ENCODE measurements at places on chromosomes 3 and 15.

DNA sequence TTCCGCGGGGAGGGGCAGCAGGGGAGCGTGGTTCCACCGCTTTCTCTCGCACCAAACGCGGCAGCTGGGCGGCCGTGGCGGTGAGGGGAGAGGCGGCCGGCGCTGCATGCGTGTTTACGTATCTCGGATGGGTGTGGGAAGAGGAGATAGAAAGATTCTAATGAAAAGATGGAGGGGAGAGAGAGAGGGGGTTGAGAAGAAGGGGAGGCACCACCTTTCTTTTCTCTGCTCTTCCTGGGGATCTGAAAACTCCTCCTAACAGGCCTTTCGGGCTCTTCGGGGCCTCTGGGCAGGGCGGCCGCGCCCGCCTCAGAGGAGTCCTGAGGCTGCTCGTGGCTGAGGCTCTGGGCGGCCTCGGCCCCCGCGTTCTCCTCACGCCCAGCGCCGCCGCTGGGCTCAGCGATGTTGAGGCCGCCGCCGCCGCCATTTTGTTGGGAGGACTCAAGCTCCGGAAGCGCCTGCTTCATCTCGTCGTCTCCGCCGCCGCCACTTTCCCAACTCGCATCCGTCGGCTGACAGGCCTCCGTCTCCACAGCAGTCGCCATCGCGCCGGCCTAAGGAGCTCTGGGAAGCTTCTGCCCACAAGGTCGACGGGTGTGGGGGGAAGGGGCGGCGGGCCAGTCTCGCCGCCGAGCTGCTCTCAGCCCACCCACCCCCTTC is 473 bp downstream of the TASOR start:
- peak; percentile 76 for DNase-seq

- no peak for DNase-seq
These were observed 64.4 kb downstream of the STRIT1 start for GRCh38 chr3:155229086-155229485.

- DNase-seq, result no peak
These were observed 43.1 kb upstream of the TRPC1 start for GRCh38 chr3:142680710-142681109.

- DNase-seq, result no peak
These were observed 58.2 kb downstream of the FMN1 start for GRCh38 chr15:33136353-33136752.

DNA sequence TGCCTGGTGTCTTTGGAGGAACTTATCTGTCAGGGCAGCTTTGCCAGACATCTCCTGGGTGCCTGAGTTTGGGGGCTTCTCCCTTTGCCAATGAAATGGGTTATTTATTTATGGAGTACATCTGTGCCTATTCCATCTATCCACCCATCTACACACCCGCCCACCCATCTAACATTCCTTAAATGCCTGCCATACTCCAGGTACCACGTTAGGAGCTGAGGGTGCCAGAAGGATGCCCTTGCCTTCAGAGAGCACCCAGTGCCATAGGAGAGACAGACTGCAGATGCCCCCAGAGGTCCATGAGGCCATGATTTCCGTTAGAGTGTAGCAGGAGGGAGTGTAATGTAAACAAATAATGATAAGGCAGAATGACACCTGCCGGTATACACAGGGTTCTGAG is 21.8 kb upstream of the KIF23 start:
- peak; percentile 42 for DNase-seq

- no peak for DNase-seq
These were observed 54.4 kb upstream of the WNT5A start for GRCh38 chr3:55541456-55541855.

DNA sequence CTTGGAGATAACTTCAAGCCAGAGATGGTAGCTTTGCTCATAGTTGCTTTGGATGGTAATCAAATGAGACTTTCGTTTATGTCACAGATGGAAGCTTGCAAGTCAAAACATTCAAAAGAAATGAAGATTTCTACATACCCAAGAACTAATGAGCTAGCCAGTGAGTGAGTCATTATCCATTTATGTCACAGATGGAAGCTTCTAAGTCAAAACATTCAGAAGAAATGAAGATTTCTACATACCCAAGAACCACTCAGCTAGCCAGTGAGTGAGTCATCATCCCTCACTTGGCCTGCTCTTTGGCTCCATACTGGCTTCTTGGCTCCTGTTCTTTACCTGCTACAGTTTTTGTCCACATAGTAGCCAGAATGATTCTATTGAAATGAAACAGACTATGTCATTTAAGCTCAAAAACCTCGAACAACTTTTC is 559.8 kb upstream of the CBLB start:
- no peak for DNase-seq

- no peak for DNase-seq
These were observed 28.9 kb downstream of the CDAN1 start for GRCh38 chr15:42707873-42708544.

GRCh38 chr3:78825858-78826215 is 942.0 kb downstream of the ROBO1 start:
- no peak for DNase-seq

DNA sequence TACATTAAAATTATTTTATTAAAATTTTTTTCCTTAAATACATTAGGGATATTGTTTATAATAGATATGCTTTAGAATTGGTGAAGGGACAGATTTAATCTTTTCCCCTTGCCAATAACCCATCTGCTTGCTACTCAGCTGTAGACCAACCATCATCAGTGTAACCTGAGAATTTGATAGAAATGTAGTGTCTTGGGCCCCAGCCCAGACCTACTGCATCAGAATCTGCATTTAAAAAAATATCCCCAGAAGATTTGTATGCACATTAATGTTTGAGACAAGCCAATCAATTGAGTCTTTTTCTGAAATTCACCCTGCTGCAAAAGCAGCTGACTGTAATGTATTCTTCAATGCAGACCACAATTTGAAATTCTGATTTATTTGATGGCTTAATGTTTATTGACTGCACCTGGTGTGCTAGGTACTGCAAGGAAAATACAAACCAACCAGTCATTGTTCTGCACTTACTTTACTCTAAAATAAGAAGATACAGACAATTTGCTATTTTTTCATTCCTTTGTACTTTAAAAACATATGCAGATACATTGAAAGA is 190.7 kb upstream of the SGO1 start:
- no peak for DNase-seq

DNA sequence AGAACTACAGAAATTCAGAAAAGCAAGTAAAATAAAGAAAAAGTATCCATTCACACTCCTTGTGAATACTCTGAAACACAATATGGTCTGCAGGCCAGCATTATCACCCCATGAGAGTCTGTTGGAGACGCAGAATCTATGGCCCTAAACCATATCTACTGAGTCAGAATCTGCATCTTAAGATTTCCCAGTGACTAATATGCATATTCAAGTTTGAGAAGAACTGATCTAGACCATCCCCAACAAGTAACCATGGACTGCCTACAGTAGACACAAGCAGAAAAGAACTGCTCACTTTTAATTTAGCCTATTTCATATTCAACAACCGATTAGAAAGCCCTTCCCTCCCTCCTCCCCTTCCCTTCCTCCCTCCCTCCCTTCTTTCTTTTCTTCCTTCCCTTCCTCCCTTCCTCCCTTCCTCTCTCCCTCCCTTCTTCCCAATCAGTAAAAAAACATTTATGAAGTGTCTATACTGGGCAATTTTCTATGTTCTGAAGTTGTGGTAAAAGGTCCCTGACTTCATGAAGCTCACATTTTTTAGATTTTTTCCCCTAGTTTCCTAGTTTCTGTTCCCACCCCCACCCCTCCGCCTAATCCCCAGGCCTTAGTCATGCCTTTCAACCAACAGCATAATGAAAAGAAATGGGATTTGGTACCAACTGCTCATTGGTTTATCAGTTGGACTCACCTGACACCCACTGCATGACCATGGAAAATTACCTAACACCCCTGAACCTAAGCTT is 125.2 kb downstream of the CNTN3 start:
- no peak for DNase-seq

GRCh38 chr3:10255835-10256234 is 7.6 kb downstream of the TATDN2 start:
- no peak for DNase-seq

DNA sequence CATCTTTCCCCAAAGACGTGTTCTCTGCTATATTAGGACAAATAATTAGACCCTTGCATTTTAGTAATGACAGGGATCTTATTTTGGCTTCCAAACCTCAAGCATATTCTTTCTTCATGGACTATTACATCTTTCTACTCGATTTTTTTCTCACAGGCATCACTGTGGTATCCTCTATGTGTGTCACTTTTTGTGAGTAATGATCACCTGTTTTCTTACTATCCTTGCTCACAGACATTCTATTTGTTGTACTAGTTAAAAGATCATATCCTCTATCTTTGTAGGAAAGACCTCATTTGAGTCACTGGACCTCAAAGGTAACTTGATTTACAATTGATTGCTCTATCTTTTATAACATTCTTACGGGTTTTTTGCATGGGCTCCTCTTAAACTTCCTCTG is 6.8 kb downstream of the C3orf80 start:
- no peak for DNase-seq
